Stimulated activated CD8-positive, alpha-beta memory T cell treated with anti-CD3 and anti-CD28 coated beads, Interleukin-4, amount 100 ng/mL, for 24 hours (primary cell): ENCODE measurements at places on chromosomes 6 and 20.

GRCh38 chr6:110013386-110013785 lies 35.3 kb downstream of the GPR6 start:
- no peak for DNase-seq

GRCh38 chr6:158743033-158743651 lies 76.0 kb downstream of the EZR start:
- DNase-seq = no peak

DNA sequence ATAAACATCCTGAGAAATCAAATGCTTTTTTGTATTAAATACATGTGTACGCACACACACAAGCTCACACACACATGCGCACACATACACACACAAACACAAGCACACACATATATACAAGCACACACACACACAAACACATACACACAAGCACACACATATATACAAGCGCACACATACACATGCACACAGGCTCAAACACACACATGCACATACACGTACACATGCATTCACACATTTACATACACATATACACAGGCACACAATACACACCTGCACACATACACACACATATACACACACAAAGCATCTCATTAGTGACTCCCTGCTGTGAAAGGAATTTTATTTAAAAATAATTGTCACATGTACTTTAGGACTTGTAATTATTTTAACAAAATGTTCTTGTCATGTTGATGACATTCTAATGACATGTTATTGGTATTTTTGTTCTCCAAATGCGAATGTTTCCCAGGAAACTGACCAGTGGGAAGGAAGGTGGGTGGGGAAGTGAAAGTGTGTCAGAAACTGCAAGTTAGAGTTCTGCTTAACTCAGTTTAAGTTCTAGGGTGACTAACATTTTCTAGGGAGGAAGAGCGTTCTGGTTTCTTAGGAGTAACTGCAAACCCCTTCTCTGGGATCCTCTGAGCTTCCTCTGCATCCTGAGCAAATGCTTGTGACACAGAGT lies 113.9 kb upstream of the ZNF217 start:
- DNase-seq = no peak

DNA sequence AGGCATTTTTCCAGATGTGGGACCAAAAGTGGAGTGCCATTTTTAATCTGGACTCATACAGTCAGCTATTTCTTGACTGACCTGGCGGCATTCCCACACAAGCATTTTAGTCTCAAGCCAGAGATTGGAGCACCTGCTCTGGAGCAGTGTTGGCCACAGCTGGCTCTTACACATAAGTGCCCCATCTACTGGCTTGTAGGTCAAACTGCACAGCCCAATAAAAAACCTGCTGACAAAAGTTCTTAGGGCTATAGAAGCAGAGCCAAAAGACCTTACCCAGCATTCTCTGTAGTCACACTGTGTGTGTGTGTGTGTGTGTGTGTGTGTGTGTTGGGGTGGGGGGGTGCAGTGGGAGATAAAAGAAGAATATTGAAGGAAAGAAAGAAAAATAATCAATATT lies 38.6 kb upstream of the SENP6 start:
- DNase-seq = no peak

DNA sequence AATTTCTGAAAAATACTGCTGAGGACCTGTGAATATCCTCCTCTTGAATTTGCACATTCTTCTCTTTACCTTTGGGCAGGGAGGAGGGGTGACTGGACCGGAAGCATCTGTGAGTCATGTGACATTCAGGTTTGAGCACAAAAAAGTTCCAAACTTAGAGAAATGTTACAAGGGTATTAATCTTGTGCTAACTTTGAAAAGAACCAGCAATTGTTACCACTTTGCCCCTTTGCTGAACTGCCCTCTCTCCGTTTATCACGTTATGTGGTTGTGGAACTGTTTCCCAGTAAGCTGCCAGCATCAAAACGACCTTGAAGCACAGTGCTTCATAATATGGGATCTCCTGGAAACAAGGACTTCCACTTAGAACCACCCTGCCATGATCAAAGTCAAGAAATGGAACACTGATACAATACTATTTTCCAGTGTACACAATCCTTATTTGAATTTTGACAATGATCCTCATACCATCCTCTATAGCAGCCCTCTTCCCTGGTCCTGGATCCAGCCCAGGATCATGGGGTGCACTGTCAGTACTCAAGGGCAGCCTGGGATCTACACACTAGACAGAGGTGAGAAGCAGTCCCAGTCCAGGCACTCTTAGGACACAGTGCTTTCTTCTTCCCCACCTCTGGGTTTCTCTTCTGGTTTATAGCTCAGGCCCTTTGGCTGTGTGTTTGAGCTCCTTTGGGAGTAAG lies 2.3 kb upstream of the TUBB1 start:
- DNase-seq = no peak

GRCh38 chr6:136526937-136527336 lies 23.3 kb downstream of the MAP7 start:
- DNase-seq = no peak

- DNase-seq = no peak
Observed at GRCh38 chr6:73984571-73985210, 288.7 kb downstream of the CD109 start.

GRCh38 chr6:2353412-2354137 lies 108.2 kb upstream of the GMDS start:
- peak; percentile 23 for DNase-seq
